ENCODE measurements at places on chromosomes 6 and 20. TPM values are rescaled to one million over a fixed set of nuclear protein-coding genes. Genes with fewer than 3 reads are reported as not detected.

PRSS16 gene
- total RNA-seq, result 0.65 TPM

CCDC170 gene
- not detected for total RNA-seq

CUL9 gene
- total RNA-seq, result 43.1 TPM

SSTR4 gene
- total RNA-seq, result not detected

COX7A2 gene
- total RNA-seq, result 485 TPM

RIPOR3 gene
- total RNA-seq, result not detected

SNPH gene
- 4.1 TPM for total RNA-seq

HCK gene
- not detected for total RNA-seq

SLCO4A1 gene
- total RNA-seq, result 68.4 TPM

SYNGAP1 gene
- 57.9 TPM for total RNA-seq

DNA sequence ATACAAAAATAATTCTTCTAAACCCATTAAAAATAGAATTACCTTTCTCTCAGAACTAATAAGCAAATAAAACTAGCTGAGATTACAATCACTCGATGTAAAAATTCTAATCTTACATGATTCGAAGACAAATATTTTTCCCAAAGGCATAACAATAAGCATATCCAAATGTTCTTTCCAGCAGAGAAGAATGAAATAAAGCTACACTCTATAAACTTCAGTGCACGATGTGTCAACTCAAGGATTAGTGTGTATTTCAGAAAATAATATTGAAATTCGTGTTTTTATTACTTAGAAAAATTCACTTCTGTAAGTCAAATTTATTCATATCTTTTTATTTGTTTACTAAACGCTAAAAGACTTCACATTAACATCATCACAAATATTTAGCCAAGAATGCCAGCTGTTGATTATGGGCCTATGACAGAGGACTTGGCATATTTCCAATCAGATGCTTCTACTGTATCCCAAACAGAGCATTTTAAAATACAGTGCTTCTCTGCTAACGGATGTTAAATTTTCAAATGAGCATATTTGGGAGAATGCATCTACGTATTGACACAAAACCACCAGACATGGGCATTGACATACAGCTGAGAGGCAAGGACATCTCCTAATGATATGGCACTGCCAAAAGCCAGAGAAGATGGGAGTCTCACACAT, 54.7 kb upstream of the PDE7B start:
- DNase-seq, result no peak

DNA sequence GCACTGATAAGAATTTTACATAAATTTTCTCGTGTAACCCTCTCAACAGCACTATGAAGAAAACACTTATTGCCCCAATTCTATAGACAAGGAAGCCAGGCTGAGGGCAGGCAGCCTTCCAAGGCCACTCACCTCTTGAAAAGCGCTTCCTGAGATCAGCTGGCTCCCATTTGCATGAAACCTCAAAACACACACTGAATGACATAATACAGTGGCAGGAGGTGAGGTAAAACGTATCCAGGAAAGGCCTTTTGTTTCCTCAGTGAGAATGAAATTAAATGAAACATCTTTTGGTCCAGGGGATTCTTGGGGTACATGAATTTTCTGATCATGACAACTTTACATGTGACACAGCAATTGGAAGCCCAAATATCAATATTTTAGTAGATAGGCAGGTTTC, 112.5 kb downstream of the WDR27 start:
- DNase-seq, result peak; percentile 54

- no peak for DNase-seq
These were observed 38.9 kb downstream of the EYS start for GRCh38 chr6:65667916-65668656.

- DNase-seq, result no peak
These were observed 16.0 kb downstream of the SHLD1 start for GRCh38 chr20:5766085-5766764.

- peak; percentile 24 for DNase-seq
These were observed 114.5 kb downstream of the RNF144B start for GRCh38 chr6:18501663-18502013.

GRCh38 chr6:1066449-1067090, 245.3 kb upstream of the FOXQ1 start:
- no peak for DNase-seq

GRCh38 chr6:14037402-14038277, 79.9 kb upstream of the CD83 start:
- no peak for DNase-seq

GRCh38 chr20:2451939-2452732, 18.5 kb downstream of the SNRPB start:
- DNase-seq, result peak; percentile 79

DNA sequence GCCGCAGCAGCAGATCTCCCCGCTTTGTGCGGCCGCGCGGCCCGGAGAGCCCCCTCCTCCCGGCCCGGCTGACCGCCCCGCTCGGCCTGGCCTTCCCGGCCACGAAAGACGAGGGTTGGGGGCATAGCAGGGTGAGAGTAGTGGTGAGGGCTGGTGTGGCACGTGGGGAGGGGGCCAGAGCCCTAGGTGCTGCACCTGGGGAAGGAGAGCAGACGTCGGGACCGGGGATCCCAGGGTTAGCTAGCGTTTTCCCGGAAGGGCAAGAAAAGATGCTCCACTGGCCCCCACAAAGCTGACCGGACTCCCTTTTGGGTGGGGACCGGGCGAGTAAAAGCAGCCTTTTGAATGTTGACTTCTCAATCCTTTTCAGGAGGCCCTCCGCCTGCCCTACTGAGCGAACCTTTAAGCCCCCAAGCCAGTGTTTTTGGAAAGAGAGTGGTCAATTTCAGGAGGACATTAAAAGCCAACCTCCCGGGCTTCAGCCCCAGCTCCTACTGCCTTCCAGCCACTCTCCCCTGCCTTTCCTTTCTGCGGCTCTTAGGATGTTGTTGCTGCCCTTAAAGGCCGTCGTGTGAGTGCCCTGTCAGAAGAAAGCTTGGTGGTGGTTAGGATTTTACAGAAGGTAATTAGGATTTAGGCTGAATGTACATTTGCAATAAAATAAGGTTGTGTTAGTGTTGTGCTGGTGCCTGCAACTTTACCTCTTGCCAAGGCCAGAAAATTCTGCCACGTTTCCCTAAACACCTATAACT, 648 bp upstream of the BACH2 start:
- no peak for DNase-seq

GRCh38 chr6:163367497-163368183, 46.9 kb upstream of the QKI start:
- DNase-seq, result no peak

DNA sequence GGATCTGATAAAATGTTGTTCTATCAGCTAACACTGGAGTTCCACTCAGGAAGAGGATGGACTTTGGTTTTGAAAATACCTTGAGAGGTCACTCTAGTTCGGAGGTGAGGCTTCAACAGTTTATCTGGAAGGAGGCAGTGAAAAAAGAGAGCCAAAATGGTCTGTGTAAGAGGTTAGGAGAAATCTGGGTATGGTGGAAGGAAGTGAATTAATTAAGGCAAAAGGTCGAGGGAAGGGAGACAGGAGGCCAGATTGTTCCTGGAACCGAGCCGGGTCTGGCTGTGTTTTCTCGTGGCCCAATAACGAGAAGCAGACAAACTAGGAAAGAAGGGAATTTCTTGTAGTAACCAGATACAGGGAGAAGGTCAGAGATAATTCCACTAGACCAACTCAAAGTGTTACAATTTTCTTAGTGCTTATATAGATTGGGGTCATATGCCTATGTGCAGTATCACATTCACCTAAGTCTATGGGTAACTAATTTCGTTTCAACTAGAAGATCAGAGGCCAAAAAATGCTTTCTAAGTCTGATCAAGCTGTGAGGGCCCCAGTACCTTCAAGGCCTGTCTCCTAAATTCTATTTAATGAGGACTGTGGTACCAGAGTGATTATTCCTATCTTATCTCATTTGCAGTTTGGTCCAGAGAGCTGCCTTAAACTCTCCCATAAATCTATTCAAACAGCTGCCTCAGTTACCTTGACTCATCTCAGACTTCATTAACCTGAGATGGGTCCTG, 96.0 kb upstream of the SNX9 start:
- no peak for DNase-seq

GRCh38 chr6:104118274-104118673, 741.4 kb downstream of the HACE1 start:
- no peak for DNase-seq

DNA sequence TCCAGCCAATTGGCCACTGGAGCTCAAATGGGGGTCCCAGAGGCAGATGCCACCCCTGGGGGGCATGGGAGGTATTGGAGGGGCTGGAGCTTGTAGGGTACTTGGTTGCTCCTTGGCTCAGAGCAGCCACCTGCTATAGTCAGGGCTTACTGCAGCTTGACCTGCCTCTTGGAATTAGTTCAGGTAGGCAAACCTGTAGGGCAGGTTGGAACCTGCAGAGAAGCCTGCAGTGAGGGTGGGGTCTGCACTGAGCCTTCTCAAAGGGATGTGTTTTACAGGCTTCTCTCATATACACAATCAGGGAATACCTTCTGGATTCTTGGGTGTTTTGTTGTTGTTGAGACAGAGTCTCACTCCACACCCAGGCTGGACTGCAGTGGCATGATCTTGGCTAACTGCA, 94.2 kb upstream of the MYL9 start:
- no peak for DNase-seq

Data from activated CD8-positive, alpha-beta T cell treated with anti-CD3 and anti-CD28 coated beads for 36 hours (primary cell).